ENCODE measurements at places on chromosomes 7 and 10. TPM values are rescaled to one million over a fixed set of nuclear protein-coding genes. Genes with fewer than 3 reads are reported as not detected.

Gene HMX3
- not detected for total RNA-seq

Gene SCART1
- 0.24 TPM for total RNA-seq

Gene C10orf143
- 1.2 TPM for total RNA-seq

Gene THSD7A
- 1.3 TPM for total RNA-seq

Gene SGCE
- total RNA-seq = 55.7 TPM

Gene STAG3
- 0.14 TPM for total RNA-seq

Gene ARHGEF35
- 0.26 TPM for total RNA-seq

Gene CFAP69
- total RNA-seq = 1.8 TPM

Gene LAMB4
- 0.07 TPM for total RNA-seq

Gene CACNA2D1
- total RNA-seq = 3.8 TPM

Gene GFRA1
- 9.3 TPM for total RNA-seq

Gene FAM25G
- total RNA-seq = 1.1 TPM

Gene NRG3
- not detected for total RNA-seq

Gene CYP26C1
- total RNA-seq = not detected

Gene STEAP1B
- not detected for total RNA-seq

Gene ICA1
- total RNA-seq = 0.85 TPM

Gene SLC26A3
- total RNA-seq = not detected

Gene SYT15
- total RNA-seq = 3.0 TPM

Gene ALOX5
- total RNA-seq = 0.38 TPM

Gene TRIM50
- not detected for total RNA-seq

Data from A549 treated with RU486 at 1 μM for 4 hours (cell line).